ENCODE measurements at places on chromosomes 12 and 14. TPM values are rescaled to one million over a fixed set of nuclear protein-coding genes. Genes with fewer than 3 reads are reported as not detected.
A peak's percentile ranks its signal among the peaks of the same experiment; 100 is the strongest.

DNA sequence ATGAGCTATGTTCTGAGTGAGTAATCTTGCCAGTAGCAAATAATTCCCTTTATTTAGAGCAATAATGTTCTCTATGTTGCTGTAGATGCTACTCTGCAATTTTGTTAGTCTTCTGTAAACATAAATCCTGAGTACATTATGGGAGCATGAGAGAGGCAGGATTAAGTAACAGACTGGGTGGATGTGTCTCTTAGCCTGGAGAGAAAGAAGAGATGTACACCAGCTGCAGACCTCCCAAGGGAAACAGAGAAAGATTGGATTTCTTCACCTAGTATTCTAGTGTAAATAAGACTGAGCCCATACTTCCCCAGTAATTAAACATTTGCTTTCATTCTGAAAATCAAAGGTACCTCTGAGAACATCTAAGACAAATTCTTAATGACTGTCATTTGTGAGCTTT lies 564.0 kb downstream of the TRHDE start:
- no peaks in the 10 kb centered on the region for H3K36me3 ChIP-seq
- H3K27ac ChIP-seq, result no peak overlapping the region
- H3K4me3 ChIP-seq, result no peak overlapping the region
- H3K4me1 ChIP-seq, result no peaks in the 10 kb centered on the region
- H3K27me3 ChIP-seq, result no peaks in the 10 kb centered on the region

- H3K36me3 ChIP-seq, result no peaks in the 10 kb centered on the region
- DNase-seq, result no peak
- H3K27me3 ChIP-seq, result no peaks in the 10 kb centered on the region
Measured at GRCh38 chr14:73770977-73771847, 57.0 kb upstream of the PNMA1 start.

DNA sequence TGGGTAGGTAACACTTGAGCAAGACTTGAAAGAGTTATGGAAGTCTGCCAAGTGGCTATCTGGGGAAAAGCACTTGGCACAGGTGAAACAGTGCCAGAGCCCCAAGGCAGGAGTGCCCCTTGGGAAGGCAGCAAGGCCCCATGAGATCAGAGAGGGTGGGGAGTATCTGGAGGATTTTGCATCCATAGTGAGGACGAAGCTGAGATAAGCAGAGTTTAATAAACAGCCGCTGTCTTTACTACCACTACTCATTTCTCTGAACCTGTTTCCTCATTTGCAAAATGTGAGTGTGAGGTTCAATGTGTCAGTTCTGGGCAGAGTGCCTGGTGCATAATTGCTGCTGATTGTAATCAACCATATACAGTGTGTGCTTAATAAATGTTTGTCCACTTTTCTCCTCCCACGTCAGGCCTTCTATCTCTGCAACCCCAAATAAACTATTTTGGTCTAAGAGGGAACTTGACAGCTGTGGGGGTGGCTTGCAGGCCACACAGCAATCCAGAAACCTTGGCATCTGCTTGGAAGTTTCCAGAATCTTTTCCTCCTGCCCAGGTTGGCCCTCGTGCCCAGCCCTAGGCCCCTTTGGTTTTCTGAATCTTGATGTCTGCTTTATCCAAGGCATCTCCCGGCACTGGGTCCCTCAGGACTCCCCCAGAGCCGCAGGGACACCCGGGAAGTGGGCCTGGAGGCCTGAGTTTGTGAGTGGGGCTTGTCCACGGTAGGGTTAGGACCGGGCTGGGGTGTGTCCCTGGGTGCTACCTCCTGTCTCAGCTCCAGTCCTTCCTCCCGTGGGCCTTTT lies 4.5 kb downstream of the ABCB9 start:
- H3K4me1 ChIP-seq, result peaks cover 16% of the 10 kb centered on the region
- no peak overlapping the region for H3K27ac ChIP-seq

Gene LYSET
- 23.2 TPM for polyA plus RNA-seq

Gene KCNH5
- polyA plus RNA-seq, result 0.03 TPM

GRCh38 chr14:91885839-91886238 lies 18.5 kb upstream of the TC2N start:
- no peak overlapping the region for H3K4me3 ChIP-seq
- H3K27ac ChIP-seq, result no peak overlapping the region
- no peaks in the 10 kb centered on the region for H3K4me1 ChIP-seq
- no peaks in the 10 kb centered on the region for H3K27me3 ChIP-seq

DNA sequence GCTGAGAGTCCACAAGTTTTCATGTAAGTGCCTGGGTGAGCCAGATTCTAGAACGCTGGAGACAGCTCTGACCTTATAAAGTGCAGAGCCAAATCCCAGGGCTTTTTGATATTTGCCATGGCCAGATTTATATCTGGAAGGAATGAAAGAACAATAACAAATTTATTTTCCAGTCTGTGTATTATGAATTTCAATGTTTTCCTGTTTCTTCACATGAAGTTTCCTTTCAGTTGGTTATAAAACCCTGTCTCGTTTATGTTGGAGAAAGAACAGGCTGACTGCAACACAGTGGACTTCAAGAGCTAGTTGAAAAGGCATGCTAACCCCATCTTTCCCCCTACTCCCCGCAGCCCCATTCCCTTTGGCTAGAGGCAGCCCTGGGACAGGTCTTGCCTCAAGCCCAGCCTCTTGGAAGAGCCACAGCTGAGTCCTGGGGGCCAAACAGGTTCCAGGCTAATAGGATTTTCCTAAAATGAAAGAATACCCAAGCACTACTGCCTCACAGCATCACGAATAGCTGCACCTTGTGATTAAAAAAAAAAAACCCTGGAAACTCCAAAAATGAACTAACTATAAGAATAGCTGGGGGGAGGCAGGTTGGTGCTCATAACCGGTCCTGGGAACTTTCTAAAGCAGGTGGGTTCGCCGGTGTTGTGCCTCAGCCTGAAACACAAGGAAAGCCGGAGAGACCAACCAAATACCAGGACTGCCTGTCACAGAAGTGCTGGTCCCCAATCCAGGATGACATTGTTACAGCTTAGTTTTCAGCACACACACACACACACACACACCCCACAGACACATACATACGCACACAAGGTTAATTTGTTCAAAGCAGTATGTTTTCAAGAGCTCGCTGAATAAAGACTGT lies 1.5 kb downstream of the FBLN5 start:
- no peak overlapping the region for H3K27ac ChIP-seq
- H3K36me3 ChIP-seq, result no peaks in the 10 kb centered on the region
- peaks cover 28% of the 10 kb centered on the region for H3K27me3 ChIP-seq
- no peak for DNase-seq
- H3K4me3 ChIP-seq, result no peak overlapping the region

GRCh38 chr12:10612110-10612509 lies 1.3 kb downstream of the MAGOHB start:
- H3K36me3 ChIP-seq, result peaks cover 5% of the 10 kb centered on the region
- H3K27me3 ChIP-seq, result no peaks in the 10 kb centered on the region
- H3K4me3 ChIP-seq, result peak overlapping the region; percentile 97
- peak overlapping the region; percentile 99 for H3K27ac ChIP-seq

DNA sequence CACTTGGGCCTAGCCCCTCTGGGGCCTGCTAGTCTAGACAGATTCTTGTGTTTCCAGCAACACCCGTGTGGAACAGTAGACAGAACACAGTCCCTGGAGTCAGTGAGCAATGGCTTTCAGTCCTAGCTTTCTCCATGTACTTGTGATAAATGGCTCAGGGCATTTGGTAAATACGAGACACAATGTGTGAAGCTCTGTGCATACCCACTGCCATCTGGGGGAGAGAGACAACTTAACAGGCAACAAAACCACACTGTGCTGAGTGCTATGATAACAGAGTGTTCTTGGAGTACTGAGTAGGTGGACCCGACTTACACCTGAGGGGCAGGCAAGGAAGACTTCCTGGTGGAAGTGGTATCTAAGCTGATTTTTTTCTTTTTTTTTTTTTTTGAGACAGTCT lies 86.3 kb upstream of the TBX3 start:
- no peaks in the 10 kb centered on the region for H3K27me3 ChIP-seq
- DNase-seq, result no peak
- H3K4me3 ChIP-seq, result no peak overlapping the region
- H3K36me3 ChIP-seq, result no peaks in the 10 kb centered on the region
- H3K4me1 ChIP-seq, result no peaks in the 10 kb centered on the region

DNA sequence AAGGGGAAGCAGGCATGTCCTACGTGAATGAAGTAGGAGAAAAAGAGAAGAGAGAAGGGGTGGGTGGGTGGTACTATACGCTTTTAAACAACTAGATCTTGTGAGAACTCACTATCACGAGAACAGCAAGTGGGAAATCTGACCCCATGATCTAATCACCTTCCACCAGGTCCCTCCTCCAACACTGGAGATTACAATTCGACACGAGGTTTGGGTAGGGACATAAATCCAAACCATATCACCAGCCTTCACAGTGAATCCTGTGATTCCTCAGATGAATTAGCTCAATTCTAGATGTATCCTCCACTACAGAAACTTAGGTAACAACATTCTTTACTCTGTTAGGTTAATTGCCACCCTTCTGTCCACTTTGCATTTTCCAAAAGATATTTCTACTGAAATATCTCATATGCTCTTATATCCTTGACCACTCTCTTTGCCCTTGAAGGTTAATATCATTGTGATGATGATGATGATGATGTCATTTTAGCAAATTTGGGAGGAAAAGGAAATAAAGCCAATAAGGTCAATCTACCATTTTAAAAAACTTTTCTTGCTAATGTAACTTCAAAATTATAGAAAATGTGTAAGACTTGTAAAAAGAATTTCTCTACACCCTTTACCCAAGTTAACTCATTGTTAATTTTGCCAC lies 23.2 kb upstream of the CCNT1 start:
- peaks cover 10% of the 10 kb centered on the region for H3K27me3 ChIP-seq
- H3K36me3 ChIP-seq, result no peaks in the 10 kb centered on the region
- no peaks in the 10 kb centered on the region for H3K4me1 ChIP-seq
- no peak for DNase-seq

- no peak overlapping the region for H3K4me3 ChIP-seq
- H3K27ac ChIP-seq, result no peak overlapping the region
- DNase-seq, result no peak
- H3K4me1 ChIP-seq, result peaks cover 5% of the 10 kb centered on the region
- H3K27me3 ChIP-seq, result no peaks in the 10 kb centered on the region
Measured at GRCh38 chr12:104886418-104887401, 71.4 kb downstream of the SLC41A2 start.

Gene KRT79
- polyA plus RNA-seq, result 0.09 TPM

DNA sequence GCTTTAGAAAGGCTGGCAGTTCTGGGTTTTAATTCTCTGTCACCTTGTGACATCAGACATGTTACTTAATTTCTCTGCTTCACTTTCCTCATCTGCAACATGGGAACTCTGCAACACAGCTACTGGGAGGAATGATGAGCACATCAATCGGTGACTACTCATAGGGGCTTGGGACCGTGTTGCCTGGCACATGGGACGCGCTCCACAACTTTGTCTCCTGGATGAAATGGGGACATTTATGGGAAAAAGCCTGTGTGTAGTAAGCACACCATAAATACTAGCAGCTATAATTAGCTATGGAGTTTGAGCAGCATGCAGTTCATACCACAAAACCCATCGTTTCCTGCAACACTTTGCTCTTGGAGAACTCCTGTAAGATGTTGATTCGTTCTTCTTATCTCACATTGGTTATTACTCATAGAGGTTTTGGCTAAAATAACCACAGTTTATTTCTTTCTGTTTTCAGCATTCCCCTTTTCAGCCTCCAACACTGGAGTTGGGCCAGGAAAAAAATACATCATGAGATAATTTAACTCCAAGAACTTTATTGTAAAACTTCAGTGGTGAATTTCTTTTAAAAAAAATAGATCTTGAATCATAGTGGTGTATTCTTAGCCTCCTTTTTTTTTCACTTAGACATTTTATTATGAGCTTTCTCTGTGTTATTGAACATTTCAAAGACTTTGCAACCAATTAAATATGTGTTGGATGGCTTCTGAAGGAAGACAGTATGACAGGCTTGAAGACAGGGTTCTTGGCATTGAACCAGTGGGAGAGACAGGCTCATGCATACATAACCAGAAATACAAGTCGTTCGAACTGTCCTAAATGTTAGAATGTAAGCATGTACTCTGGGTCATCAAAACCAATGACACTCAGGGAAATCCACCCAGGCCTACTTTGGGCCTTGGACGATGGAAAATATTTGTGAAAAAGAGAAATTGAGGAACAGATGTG lies 72.7 kb downstream of the RIN3 start:
- H3K36me3 ChIP-seq, result peaks cover 3% of the 10 kb centered on the region
- DNase-seq, result no peak
- no peaks in the 10 kb centered on the region for H3K27me3 ChIP-seq
- no peak overlapping the region for H3K27ac ChIP-seq

GRCh38 chr12:579420-580110 lies 83.7 kb downstream of the NINJ2 start:
- H3K4me1 ChIP-seq, result peaks cover 27% of the 10 kb centered on the region
- H3K4me3 ChIP-seq, result no peak overlapping the region
- no peak for DNase-seq

DNA sequence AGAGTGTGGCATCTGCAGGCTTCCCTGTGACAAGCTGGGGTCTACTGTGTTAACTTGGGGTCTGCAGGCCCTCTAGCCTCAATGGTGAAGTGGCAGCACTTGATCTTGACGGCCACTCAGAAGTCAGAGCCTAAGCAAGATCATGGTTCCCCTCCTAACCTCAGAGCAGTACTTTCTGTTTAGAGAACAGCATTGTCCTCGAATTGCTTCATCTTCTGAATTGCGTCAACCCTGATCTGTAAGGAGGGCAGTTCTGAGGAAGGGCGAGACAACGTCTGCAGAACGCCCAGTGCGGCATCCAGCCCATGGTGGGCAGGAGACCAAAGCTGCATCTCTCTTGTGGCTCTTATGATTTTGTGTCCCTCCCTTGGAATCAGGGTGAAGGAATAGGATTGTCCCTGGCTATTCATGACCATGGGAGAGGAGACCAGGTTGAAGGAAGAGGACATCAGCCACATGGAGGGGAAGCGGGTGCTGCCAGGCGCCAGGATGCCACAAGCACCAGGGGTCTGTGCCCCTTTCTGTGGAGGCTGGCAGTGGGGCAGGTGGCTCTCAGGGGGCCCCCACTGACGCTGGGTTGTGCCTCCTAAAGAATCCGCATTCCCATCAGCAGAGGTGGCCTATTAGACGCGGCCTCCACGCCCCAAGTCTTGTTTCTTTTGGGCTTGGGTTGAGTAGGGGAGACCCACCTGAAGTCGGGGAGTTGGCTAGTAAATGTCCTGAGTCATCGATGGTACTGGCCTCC lies 2.2 kb downstream of the SERPINA9 start:
- no peaks in the 10 kb centered on the region for H3K36me3 ChIP-seq
- no peak overlapping the region for H3K27ac ChIP-seq
- H3K4me1 ChIP-seq, result peaks cover 4% of the 10 kb centered on the region
- DNase-seq, result no peak

Gene CNTN1
- polyA plus RNA-seq, result 19.0 TPM

Gene KRT74
- 0.10 TPM for polyA plus RNA-seq

Gene HSPB8
- polyA plus RNA-seq, result 3.0 TPM

GRCh38 chr14:73695997-73696396 lies 18.2 kb downstream of the PNMA1 start:
- peaks cover 10% of the 10 kb centered on the region for H3K4me1 ChIP-seq
- DNase-seq, result no peak
- no peak overlapping the region for H3K27ac ChIP-seq
- H3K4me3 ChIP-seq, result no peak overlapping the region
- H3K27me3 ChIP-seq, result no peaks in the 10 kb centered on the region

DNA sequence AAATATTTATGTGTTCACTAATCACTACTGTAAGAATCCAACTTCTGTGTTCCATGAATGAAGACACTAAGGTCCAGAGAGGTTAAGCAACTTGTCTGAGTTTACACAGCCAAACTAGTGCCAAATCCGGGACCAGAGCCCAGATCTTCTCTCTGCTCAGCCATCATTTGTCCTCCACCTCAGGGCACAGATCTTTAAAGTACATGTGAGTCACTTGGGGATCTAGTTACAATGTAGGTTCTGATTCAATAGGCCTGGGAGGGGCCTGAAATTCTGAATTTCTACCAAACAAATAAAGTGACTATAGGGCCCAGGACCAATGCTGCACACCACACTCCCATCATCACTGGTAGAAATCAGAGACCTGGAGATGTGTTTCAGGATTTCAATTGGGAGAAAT lies 162.9 kb downstream of the GXYLT1 start:
- no peaks in the 10 kb centered on the region for H3K36me3 ChIP-seq
- no peaks in the 10 kb centered on the region for H3K27me3 ChIP-seq
- no peak for DNase-seq

Measured in keratinocyte (primary cell).